SW480 (cell line): ENCODE measurements at places on chromosomes 2 and 18.

- no peak for DNase-seq
Observed at GRCh38 chr2:105338020-105338385, 663 bp downstream of the C2orf49 start.

GRCh38 chr18:45355944-45356520, 259.2 kb upstream of the SLC14A2 start:
- no peak for DNase-seq

- DNase-seq, result no peak
Observed at GRCh38 chr18:57943723-57944122, 100.3 kb upstream of the NEDD4L start.

- DNase-seq, result no peak
Observed at GRCh38 chr2:170842785-170843184, 26.1 kb downstream of the GAD1 start.

DNA sequence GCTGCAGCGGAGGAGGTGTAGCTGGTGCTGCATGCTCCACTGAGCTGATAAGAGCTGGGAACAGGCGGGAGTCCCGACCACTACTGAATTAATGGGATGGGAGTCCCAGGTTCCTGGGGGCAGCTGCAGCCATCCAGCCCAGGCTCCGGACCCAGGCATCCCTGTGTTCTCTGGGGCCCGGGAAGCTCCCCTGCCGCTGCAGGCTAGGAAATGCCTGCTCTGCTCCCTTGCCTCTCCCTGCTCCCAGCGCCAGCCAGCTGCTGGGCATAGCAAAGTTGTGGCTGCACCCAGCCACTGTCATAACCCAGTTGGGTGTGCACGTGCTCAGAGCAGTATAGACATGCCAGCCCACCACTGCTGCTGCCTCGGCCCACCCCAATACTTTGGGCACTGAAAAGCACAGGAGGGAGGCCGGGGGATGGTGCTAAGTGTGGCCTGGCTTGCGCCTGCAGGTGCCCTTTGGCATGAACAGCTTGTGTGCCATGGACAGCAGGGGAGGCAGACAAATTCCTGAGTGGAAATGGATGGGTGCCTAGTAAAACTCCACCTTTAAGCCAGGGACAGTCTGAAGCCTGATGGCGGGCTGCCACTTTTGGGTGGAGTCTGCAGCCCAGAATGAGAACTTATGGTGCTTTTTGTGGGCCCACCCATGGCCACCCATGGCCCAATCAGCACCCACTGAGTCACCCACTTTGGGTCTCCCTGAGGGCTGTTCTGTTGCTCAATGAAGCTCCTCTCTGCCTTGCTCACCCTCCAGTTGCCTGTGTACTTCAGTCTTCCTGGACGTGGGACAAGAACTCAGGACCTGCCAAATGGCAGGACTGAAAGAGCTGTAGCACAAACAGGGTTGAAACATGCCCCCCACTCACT, 219.3 kb upstream of the TMEFF2 start:
- no peak for DNase-seq
